Central memory CD4-positive, alpha-beta T cell (primary cell): ENCODE measurements at places on chromosomes 1 and 21.

DNA sequence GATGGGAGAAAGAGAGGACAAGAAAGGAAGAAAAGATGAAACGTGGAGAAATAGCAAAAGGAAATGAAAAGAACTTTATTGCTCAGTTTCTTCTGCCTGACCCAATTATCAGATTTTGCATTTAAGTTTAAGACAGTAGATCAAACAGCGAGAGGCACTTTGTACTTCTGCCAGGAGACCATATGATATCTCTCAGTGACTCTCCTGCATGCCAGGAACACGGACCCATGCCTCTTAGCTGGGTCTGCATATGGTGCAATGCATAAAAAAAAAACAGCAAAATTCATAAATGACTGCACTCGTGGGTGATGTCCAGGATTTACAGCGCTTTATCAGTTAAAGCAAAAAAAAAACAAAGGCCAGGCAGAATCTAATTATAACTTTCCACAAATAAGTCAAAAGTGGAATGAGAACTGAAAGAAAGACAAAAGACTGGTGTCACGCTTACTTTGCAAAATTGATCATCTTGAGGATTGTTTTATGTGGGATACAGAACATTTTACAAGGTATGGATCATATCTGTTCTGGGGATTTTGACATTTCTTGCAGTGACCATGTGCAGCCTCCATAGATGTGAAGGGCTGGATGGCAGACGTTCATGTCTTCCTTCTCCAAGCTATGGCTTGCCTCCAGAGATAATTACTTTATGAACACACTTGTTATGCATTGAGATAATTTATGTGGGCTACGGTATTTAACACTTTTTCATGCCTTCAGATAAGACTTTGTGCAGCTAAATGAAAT lies 79.5 kb downstream of the RUNX1 start:
- no peak for DNase-seq

- no peak for DNase-seq
Observed at GRCh38 chr1:1112237-1112985, 3.5 kb downstream of the C1orf159 start.

- peak; percentile 60 for DNase-seq
Observed at GRCh38 chr1:204791453-204792353, 79.0 kb upstream of the NFASC start.

DNA sequence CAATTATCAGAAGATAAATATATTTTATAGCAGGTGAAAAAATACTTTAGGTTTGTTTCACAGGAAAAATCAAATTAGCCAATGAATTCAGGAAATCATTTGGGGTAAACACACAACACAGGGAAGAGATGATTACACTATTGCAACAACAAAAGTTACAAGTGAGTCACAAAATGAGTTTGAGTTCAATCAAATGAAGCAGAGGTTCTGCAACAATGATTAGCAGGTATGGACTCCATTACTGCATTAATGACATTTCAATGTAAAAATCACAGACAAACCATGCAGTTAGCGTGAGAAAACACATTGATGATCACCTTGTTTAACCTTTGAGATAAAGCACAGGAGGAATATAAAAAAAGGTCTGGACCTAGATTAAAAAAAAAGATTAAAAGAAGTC lies 9.7 kb downstream of the ADGRL4 start:
- DNase-seq = no peak

DNA sequence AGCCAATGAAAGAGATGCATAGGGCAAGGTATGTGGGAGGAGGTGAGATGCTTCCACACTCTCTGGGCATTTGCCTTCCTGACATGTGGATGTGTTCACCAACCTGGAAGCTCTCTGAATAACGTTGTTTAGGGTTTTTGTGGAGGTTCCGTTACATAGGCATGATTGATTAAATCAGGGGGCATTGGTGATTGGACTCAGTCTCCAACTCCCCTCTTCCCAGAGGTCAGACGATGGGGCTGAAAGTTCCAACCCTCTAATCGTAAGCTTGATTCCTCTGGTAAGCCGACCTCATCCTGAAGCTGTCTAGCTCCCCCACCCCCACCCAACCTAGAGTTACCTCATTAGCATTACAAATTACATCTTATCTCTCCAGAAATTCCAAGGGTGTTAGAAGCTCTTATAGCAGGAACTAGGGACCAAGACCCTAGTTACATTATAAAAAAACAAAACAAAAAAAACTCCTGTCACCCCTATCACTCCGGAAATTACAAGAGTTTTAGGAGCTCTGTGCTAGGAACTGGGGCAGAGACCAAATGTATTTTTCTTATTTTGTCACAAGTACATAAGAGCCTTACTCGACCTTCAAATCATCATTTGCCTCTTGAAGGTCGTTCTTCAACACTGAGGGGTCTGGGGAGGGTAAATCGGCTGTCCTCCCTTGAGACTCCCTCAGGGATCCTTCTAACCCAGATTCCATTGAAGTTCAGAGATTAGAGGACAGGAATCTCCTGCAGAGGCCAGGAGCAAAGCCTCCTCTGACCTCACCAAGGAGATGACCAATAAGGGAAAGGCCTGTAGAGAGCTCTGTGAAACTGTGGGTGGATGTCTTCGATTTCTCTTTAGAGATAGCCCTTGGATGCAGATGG lies 58.2 kb downstream of the DNTTIP2 start:
- no peak for DNase-seq

- no peak for DNase-seq
Observed at GRCh38 chr1:205950826-205951549, 7.7 kb upstream of the SLC26A9 start.

GRCh38 chr1:23980728-23981070 lies 572 bp upstream of the SRSF10 start:
- no peak for DNase-seq

- DNase-seq = no peak
Observed at GRCh38 chr21:41555057-41555456, 47.1 kb upstream of the TMPRSS2 start.

GRCh38 chr1:182672487-182672836 lies 11.9 kb downstream of the RGS8 start:
- DNase-seq = no peak

DNA sequence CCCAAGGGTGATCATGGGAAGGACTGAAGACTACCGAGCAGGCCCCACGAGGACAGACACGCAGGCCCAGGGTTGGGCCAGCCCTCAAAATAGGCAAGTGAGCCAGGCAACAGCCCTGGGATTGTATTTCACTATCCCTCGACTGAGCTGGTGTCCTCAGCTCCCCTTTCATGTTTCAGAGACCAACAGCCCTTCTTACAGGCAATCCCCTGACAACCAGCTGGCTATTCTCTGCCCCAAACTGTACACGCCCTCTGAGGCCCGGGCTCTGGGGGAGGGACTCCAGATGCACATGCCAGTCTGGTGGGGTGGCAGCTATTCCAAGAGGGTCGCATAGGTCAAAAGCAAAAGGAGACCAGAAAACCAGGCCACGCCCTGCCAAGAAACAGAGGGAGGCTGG lies 243.0 kb downstream of the TOMM20 start:
- no peak for DNase-seq

GRCh38 chr1:233704898-233705723 lies 91.2 kb downstream of the KCNK1 start:
- no peak for DNase-seq

DNA sequence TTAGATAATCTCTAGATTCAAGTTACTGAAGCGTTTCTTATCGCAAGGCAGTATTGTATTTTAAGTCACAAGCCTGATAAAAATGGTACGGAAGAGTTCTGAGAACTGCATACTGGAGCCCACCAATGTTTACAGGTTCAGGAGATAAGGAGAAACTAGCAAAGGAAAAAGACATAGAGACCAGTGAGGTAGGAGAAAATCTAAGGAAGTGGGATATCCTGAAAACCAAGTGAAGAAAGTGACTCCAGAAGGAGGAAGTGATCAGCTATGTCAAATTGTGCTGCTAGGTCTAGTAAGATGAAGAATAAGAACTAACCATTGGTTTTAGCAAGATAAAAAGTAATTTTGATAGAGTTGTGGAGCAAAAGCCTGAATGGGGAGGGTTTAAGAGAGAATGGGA lies 31.0 kb upstream of the ACADM start:
- DNase-seq = no peak

GRCh38 chr1:179820226-179820970 lies 57.2 kb downstream of the TOR1AIP2 start:
- no peak for DNase-seq

GRCh38 chr1:189312499-189312898 lies 1165.2 kb downstream of the BRINP3 start:
- no peak for DNase-seq

GRCh38 chr1:113375878-113376277 lies 14.4 kb upstream of the MAGI3 start:
- DNase-seq = no peak

GRCh38 chr1:201480231-201481003 lies 11.4 kb upstream of the PHLDA3 start:
- DNase-seq = peak; percentile 45

DNA sequence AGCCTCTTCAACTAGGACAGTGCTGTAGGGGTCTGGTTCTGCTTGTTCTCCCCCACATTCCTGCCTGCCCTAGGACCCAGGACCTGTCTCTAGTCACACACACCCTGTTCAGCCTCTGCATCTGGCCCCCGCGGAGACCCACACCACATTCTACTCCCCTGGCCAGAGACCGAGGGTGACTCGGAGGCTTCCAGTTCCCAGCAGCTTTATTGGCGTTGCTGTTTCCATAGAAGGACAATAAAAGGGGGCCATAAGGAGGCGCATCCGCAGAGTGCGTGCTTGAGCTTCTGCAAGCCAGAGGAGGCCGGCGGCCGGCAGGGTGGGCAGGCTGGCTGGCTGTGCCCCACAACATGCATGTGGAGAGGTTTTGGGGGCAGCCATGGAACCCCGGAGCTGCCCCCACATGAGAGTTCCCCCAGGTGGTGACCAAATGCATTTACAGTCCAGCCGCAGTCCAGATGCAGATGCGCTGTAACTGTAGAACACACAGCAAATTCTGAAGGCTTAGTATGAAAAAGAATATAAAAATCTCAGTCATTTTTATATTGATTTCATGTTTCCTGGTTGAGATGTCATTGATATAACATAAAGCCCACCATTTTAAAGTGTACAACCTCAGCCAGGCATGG lies 52.4 kb downstream of the PDE9A start:
- no peak for DNase-seq

DNA sequence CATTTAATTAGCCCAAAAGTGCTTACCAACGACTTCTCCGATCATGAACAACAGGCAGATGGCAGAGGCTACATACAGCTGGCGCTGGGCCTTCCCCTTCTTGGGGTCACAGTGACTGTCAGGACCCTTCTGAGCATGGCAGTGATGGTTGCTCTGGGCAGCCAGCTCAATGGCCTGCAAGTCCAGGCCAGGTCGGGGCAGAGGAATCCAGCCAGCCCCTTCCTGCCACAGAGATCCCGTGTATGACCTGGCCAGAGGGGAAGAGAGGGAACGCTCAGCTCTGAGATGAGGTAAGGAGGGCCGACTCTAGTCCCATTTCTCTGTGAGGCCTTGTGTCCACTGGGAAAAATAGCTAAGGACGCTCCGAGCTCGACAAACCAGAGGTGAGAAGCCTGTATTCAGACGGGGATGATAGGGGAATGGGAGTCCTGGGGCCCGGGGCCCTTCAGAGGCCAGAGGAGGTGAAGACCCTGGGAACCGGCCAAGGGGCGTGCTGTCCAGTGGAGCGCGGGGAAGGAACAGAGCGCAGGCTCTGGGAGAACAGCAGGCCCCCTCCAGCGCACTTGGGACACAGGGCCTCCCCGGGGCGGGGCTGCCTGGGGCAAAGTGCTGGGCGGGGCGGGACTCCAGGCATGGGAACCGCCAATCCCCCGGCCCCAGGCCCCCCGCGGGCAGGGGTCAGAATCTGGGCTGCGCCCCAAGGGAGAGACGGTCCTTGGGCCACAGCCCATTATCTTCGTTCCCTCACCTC lies 772 bp downstream of the SLC30A2 start:
- no peak for DNase-seq

GRCh38 chr1:108036796-108037562 lies 72.0 kb upstream of the VAV3 start:
- no peak for DNase-seq

DNA sequence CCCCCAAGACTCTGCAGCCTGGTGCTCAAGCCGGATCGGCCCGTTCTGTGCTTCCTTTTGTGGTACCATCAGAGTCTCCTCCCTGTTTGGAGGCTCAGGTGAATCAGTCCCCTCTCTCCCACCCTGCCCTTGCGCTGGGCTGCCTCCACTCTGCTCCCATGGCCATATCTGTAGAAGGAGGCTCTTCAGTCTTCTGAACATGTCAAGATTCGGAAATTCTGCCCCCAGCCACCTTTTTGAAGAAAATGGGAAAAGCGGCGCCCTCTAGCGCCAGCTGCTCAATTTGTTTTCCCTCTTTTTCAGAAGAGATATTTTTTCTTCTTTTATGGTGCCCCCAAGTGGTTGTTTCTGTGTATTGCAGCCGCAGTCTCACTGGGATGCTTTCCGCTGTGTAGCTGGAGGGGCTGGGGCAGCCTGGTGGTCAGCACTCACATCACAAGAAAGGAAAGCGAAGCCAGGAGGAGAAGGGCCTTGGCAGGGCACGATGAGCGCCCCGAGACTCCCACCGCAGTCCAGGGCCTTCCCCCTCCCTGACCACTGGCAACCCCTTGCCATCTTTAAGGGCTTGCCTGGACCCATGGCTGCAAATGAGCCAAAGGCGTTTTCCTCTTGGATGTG lies 58.4 kb upstream of the CACNA1E start:
- DNase-seq = peak; percentile 67

GRCh38 chr21:34613679-34614627 lies 960 bp downstream of the RCAN1 start:
- no peak for DNase-seq

GRCh38 chr1:208603721-208604120 lies 359.5 kb upstream of the PLXNA2 start:
- no peak for DNase-seq

DNA sequence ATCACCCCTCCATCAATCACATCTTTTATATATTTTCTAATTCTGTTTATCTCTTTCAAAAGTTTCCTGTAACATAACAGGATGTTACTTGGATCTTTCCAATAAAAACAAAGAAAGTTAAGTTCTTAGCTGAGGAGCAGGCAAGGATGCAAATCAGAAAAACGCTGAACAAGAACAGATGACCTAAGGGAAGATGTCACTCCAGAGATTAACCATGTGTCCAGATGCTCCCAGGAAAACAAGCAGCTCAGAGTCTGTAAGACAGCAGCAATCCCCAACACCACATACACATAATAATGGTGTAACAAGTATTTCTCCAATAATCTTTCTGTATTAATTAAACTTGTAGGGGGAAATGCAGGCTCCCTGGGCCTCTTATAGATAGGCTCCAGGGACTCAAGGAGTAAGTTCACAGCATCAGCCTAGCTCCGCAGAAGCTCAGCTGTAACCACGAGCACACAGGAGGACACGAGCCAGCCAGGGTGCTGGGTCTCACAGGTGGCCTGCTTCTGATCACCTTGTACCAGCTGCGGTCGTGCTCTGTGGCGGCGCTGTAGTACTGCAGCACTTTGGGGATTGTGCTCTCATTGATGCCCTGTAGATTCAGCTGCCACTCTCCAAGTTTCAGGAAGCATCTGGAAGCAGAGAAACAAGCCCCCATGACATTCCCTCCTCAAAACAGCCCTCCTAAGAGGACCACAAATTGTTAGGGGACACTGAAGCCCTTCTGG lies 33.1 kb upstream of the EXOSC10 start:
- DNase-seq = no peak

DNA sequence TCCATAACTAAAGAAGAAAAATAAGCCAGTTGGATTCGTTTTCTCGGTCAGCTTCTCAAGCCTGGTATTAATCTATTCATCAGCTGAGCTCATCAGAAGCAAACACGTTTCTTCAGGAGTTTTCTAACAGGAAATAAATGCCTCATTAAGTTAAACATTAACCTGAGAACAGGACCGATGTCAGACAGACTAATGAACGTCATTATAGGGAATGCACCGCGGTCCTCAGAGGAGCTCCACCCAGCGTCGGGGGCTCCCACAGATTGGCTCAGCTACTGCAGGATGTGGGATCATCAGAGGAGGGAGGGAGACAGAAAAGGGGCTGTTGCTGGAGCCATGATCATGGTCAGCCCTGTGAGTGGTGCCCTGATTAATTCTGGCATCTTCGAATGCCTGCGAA lies 615.4 kb downstream of the PTPRU start:
- DNase-seq = no peak
